ENCODE measurements at places on chromosomes 2 and 18.

DNA sequence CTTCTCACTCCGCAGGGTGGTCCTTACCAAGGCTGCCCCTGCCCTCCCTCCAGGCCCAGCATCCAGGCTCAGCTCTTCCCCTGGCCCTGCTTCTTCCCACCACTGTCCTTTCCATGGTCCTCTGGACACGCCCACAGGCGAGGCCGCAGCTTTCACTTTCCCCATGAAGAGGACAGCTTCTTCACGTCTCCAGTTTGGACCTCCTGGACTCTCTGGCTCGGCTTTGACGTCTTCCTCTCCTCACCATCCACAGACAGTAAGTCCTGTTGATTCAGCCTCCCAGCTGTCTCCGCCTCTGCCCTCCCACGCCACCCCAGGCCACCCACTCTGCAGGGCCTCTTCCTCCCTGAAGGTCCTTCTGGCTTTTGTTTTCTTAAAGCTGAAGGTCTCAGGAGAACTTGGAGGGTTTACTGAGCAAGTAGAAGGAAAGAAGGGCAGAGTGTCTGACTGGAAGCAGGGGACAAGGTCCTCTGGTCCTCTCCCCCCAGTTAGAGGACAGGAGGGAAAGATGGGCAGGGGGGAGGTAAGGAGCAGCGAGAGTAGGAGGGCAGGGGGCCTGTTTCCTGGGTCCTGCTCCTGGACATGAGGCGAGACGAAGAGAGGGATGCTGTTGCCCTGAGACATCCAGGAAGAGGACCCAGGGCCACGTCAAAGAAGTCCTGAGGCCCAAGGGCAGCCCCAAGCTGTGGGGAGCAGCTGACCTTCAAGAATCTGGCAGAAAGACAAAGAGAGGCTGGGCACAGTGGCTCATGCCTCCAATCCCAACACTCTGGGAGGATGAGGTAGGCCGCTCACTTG lies 24.7 kb upstream of the NMUR1 start:
- peak; percentile 46 for DNase-seq

- DNase-seq = no peak
Observed at GRCh38 chr18:56021809-56022195, 433.8 kb upstream of the TCF4 start.

DNA sequence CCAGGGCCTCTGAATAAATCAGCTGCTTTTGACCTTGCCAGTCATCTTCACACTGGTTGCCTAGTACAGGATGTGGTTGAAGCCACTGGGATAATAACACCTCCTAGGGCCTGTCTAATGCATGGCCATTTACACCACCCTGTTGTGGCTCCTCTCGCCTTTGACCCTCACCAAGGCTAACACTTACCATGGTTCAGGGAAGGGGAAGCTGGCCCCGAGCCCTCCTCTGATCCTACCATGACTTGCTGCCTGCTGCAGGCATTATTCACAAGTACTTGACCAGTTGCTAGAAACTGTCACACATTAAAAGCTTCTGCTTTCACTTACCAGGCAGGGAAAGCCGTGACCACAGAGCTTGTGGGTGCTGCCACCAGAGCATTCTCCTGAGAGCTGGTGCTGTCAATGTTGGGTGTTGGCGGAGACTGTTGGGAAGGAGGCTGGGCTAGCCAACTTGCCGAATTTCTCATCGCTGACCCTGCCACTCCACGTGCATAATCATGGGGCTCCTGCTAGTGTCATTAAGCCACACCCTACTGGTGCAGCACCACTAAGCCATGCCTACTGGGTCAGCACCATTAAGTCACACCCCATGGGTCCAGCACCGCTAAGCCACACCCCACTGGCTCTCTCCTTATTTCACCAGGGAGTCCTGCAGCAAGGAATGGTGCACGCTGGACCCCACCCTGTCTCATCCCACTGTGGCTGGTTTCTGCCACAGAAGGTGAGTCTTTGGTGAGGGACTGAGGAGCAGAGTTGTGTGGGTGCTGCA lies 47.0 kb upstream of the TTC39C start:
- DNase-seq = peak; percentile 23

DNA sequence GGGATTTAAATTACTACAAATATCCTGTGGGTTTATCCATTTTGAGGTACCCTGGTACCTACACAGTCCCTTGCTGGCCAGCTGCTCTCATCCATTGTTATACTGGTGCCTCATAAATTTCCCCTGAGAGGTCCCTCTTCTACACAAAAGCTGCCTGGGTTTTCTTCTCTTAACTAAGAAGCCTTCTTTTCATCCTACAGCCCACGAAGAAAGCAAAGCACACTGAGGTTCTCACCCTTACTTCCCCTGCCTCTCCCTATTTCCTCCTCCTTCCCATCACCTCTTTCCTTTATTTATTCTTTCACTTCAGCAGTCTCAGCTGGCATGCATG lies 154.9 kb downstream of the CSRNP3 start:
- no peak for DNase-seq

DNA sequence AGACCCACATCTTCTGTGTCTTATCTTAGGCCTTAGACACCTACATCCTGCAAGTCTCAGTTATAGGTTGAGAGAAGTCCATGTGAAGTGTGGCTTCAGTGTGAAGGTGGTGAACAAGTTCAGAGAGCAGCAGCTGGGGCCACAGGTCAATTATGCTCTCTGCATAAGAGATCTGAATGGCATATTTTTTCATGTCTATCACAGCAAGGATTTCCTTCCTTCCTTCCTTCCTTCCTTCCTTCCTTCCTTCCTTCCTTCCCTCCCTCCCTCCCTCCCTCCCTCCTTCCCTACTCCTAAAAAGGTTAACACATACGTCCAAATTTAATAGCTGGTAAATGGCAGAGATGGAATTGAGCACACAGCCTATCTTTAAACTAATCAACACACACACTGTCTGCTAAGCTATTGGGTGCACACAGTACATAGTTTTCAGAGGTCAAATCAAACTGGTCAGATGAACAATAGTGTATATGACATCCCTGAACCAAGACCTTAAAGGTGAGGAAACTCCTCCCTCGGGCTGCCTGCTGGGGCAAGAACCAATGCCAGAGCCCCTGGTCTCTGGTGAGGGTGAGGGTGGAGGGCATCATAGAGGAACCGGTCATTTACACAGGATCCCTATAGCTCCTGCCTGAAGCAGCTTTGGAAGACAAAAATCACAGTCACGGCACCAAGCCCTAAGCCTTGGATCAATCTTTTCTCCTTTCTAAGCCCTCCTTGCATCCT lies 240.9 kb downstream of the ICOS start:
- no peak for DNase-seq

DNA sequence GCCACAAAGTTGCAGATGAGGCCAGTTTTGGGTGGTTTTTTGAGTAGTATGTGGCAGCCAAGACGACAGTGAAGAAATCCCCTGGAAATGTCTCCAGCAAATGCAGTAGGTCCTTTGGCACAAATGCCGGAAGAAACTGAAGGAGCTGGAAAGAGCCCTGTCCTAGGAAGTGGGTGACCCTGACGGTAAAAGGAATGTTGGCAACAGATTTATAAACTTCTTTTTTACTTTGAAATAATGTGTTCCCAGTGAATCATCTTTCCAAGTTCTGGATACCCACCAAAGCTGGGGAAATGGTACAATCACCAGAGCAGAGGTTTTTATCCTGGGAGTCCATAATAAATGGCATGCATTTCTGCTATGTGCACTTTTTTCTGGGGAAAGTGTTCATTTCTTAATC lies 112.9 kb downstream of the CSRNP3 start:
- DNase-seq = no peak

DNA sequence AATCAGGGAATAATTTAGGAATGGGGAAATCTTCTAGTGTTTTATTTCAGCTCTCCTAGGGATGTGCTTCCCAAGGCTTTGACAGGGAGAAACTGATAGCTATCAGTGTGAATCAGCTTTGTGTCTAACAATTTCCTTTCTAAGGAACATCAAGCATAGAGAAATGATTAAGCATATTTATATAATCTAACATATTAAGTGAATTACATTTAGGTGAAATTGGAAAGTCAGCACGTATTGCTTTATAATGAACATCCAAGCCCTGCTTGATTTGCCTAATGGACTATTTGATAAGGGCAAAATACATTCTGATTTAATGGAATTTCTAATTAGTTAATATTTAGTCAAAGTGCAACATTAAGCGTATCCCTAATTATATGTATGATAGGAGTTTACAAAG lies 19.5 kb upstream of the TSPYL6 start:
- DNase-seq = no peak

Measured in GF-D8 (cell line).